ENCODE measurements at places on chromosomes 2 and 18.

GRCh38 chr2:222860740-222861410, at the start of gene ACSL3:
Gene ACSL3 (plus strand): TSS chr2:222861036. CDS start chr2:222908773, 47,737 bp downstream.
- DNase-seq, result peak; percentile 98

DNA sequence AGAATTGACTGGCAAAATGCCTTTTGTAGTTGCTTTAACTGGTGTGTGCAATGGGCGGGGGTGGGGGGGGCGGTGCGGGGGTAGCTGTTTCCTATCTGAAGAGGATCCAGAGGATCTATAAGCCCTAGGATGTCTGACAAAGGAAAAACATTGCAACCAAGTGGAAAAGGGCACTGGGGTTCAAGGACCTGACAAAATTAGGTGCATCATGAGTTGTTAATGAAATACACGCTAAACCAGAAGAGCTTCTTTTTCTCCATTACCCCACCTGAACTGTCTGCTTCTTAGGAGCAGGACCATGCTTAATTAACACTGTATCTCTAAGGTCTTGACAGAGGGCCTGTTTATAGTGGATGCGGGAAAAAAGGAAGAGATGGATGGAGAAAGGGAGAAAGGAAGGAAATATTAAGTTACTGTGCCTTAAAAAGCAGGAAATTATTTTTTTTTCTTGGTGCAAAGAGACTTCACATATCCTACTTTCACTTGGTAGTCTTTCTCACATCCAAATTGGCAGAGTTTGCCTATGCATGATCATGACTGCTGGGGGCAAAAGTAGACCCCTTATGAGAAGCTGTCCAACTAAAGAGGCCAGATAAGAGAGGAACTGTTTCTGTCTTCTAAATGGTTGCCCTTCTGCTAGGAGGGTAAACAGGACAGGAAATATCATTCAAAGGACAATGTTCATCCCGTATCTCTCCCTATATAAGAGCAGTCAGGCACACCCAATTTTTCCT, 4.6 kb downstream of the RND3 start:
- no peak for DNase-seq

DNA sequence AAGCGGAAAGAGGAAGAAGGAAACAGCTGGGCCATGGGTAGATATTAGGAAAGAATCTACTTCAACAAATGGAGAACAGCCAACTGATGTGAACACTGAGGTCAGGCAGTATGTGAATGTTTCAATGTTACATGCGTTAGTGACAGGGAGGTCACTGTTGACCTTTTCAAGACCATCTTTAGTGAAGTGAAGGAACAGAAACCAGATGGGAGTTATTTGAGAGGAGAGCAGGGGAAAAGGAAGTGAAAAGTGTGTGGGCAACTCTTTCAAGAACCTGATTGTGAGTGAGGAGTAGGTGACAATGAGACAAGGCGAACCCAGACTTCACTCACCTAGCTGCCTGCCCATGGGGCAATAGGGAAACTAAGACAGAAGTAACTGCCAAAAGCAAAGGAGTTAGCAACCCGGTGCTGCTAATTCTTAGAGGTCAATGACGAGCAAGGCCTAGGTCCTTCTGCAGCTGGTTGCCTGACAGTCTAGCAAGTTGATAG, 67.0 kb downstream of the SP3 start:
- DNase-seq, result peak; percentile 64

DNA sequence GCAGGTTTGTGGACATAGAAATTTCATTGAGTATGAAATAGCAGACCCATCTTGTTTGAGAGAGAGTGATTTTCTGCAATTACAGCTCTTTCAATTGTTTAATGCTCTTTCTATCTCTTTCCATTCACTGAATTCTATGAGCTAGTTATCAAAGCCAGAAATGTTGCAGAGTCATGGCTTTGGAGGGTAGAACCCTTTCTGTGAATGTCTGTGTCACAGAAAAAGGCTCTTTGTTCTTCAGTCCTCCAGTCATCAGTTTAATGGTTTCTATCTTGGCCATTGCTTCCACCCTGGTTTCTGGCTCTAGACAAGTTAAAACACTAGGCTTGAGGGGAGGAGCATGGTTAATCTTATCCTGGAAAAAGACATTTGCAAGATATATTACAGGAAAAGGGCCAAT, 655.0 kb downstream of the STK39 start:
- no peak for DNase-seq

GRCh38 chr2:45826460-45826859, 175.0 kb downstream of the PRKCE start:
- no peak for DNase-seq

DNA sequence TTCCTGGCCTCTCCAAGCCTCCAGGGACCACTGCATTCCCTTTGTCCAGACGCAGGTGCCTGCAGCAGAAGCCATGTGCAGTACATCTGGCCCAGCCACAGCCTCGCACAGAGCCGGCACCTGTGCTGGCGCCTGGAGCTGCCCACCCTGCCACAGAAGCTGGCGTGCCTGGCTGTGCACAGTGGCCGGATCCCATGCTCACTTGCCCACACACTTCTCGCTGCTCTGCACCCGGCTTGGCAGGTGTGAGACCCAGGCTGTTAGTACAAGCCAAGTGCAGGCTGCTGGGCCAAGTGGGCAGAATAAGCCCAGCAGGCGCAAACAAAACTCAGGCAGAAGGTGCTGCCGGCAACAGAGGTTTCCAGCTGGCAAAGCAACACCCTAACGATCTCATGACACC, 124.5 kb upstream of the CCDC150 start:
- no peak for DNase-seq

DNA sequence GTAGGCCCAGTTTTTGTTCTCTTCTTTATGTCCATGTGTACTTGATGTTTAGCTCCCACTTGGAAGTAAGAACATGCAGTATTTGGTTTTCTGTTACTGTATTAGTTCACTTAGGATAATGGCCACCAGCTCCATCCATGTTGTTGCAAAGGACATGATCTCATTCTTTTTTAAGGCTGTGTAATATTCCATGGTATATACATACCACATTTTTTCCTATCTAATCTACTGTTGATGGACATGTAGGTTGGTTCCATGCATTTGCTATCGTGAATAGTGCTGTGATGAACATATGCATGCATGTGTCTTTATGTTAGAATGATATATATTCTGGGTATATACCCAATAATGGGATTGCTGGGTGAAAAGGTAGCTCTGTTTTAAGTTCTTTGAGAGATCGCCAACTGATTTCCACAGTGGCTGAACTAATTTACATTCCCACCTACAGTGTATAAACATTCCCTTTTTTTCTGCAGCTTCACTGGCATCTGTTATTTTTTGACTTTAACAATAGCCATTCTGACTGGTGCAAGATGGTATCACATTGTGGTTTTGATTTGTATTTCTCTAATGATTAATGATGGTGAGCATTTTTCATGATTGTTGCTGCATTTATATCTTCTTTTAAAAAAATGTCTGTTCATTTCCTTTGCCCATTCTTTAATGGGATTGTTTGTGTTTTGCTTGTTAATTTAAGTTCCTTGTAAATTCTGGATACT, 22.9 kb downstream of the LTBP1 start:
- DNase-seq, result no peak

DNA sequence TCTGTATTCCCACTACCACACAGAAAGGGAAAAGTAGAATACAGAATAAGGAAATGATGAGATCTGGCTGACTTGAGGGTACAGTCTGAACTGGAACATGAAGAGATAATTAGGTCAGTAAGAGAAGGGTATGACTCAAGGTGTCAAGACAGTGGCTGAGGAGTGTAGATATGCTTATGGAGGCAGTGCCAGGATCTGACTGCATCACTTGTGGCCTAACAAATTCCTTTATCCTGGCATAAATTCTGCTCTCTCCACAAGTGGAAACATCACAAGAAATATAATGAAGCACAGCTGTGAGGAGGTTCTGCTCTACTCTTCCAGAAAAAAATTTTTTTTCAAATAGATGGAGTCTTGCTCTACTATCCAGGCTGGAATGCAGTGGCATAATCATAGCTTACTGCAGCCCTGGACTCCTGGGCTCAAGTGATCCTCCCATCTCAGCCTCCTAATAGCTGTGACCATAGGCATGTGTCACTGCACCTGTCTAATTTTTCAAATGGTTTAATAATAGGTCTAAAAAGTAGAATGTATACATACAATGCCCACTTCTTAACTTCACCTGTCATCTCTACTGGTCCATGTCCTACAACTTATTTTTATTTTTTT, 85.3 kb downstream of the C2orf74 start:
- no peak for DNase-seq

DNA sequence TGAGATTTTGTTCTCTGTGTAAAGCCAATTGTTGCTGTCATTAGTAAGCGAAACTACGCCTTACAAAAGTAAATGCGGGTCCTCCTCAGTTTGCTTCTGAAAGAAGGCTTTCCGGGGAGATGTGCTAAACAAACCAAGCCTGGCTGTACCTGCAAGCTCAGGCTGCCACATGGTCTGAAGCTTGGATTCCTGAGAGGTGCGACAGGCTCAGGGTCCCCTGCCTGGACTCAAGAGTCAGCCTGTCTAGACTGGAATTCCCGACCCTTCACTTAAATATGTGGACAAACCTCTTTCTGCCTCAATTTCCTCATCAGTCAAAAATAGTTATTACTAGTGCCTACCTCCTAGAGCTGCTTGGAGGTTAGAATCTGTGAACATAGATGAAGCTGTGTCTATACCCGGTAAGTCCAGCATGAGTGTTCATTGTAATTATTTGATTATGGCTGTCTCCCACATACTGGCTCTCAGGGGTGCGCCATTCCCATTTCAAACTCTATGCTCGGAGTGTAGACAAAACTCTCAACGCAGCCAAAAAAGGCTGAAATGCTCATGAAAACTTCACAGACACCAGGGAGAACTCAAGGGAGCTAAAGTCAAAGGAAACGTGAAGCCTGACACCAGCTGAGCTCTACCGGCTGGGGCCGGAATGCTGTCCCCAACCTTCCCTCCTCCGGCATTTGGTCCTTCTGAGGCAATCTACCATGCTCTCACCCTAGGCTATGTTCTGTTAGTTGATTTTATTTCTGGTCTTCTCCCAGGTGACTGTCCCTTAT, 31.4 kb downstream of the SOWAHC start:
- no peak for DNase-seq

- no peak for DNase-seq
Observed at GRCh38 chr2:71469403-71470398, 16.3 kb downstream of the DYSF start.

GRCh38 chr2:68845043-68845442, 26.2 kb downstream of the BMP10 start:
- no peak for DNase-seq

- DNase-seq, result no peak
Observed at GRCh38 chr2:238855891-238856580, 8.2 kb downstream of the TWIST2 start.

DNA sequence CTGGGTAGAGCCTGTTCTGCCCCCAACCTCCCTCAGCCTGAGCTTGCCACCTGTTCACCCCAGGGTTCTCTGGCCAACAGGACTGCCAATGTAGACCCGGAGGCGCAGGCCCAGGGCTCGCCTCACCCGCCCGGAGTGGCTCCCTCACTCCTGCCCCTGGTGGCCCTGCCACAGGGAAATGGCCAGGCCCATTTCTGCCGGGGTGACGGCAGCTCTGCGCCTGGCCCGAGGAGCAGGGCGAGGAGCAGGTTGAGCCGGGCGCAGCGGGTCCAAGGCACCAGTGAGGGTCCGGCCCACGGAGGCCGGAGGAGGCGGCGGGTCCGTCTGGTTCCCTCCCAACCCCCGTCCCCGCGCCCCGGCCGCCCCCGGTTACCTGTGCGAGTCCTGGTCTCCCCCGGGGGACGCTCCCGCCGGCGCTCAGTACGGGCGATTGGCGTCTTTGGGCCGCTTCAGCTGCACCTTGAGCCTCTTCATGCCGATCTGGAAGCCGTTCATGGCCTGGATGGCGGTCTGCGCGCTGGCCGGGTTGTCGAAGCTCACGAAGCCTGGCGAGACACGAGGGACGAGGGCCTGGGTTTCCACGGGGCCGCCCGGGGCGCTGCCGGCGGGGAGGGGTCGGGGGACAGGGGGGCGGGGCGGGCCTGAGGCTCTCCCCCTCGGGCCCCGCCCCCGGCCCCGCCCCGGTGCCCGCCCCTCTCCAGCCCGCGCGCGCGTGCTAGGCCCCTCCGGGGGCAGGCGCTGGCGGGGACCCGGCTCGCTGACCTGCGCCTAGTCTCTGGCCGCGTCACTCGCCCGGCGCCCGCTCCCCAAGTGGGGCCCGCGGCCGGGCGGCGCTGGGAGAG, 312.0 kb downstream of the CELF4 start:
- peak; percentile 72 for DNase-seq

DNA sequence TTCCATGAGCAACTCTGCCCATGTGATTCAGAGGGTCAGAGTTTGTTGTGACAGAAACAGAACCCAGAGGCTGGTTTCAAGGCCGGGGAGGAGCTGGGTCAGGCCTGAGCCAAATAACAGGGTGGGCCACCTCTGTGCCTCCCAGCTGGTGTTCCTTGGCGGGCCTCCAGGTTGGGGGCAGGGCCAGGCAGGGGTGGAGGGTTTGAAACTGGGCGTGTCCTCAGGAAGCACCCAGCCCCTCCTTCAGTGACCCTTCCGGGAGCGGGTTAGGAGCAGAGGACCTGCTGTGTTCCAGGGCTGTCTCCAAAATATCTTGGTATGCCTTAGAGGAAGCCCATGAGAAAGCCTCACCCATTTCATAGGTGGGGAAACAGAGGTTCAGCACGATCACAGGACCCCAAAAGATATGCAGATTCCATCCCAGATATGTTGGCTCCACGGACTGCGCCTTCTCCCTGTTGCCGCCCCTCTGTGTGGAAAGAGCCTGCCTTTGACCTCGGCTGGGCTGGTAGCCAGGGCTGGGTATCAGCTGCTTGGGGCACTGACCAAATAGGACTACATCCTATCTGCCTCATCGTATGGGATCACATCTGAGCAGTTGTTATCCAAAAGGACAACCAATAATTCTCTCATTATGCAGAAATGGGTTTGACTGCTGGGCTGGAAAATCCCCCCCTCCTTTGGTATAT, 74.8 kb upstream of the GLI2 start:
- DNase-seq, result no peak

GRCh38 chr2:96157649-96158553, 12.7 kb upstream of the DUSP2 start:
- DNase-seq, result peak; percentile 75

DNA sequence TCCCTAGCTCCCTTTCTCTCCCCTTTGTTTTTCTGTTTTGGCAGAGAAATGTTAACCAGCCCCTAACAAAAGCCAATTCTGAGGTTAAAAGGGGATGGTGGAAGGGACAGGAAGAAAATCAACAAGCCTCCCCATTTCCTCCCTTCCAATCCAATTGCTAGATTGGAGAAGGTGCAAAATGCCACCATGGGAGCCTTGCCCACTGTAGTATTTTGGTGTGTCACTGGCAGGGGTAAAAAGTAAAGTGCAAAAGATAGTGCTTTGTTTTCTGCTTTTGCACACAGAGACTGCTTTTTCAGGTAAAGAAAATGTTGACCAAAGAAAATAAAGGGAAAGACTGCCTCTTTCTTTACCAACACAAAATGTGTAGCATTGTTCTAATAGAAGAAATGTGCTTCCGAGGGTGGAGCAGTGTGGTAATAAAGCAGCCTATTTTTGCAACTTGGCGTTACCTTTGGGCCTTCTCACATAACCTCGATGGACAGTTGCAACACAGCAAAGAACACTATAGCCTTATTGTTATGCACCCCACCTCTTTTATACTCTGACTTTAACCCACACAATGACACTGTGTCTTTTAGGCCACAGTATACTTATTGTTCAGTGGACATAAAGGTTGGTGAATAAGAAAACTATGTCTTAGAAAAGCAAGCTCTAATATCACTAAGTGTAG, 861.8 kb downstream of the BCL11A start:
- no peak for DNase-seq
